Epithelial cell of proximal tubule (primary cell): ENCODE measurements at places on chromosomes 3 and 15. TPM values are rescaled to one million over a fixed set of nuclear protein-coding genes. Genes with fewer than 3 reads are reported as not detected.

GRCh38 chr3:171279972-171280371 is 180.2 kb downstream of the TNIK start:
- no peak for DNase-seq

DNA sequence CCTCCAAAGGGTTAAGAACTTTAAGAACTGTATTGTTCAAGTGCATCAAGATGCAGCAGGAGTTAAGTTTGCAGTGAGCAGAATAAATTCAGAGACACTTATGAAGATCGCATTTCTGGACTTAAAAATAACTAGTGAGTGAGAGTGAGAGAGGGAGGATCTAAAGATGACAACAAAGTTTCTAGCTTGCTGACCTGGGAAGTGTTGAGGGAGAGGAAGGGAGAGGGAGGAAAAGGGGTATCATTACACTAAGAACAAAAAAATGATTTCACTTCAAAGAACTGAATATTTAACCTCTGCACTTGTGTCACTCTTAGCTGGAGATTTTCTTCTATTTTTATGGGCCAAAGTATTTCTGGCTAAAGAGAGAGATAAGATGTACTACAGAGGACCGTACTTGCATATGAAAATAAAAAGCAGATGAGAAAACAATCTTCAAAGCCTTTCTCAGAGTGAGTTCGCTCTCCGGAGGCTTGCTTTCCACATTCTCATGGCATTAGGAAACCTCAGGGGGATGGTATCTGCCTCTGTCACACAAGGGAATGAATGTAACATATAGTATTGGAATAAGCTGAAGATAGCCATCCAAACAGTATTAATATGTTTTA is 91.4 kb upstream of the TJP1 start:
- no peak for DNase-seq

Gene NR1I2
- total RNA-seq: 0.14 and 0.69 TPM in 2 replicates

Gene CHRNB4
- total RNA-seq: 0.23 TPM in 1 of 2 replicates, not detected in the other

DNA sequence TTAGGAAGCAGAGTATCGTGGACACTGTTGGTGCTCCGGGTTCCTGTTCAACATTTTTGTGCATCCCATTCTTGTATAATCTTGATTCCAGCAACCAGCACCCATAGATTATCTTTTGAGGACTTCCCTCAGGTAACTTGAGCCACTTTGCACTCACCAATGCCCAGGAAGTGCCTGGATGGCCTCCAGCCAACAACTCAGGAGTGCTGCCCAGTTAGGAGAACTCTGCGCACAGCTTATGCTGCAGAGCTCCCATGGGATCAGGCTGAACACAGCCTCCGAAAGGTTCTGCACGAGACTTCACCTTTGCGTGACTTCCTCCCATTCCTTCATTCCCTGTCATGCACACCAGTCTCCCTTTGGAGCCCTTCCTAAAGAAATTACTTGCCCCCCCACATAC is 64.3 kb upstream of the LRRN1 start:
- no peak for DNase-seq

DNA sequence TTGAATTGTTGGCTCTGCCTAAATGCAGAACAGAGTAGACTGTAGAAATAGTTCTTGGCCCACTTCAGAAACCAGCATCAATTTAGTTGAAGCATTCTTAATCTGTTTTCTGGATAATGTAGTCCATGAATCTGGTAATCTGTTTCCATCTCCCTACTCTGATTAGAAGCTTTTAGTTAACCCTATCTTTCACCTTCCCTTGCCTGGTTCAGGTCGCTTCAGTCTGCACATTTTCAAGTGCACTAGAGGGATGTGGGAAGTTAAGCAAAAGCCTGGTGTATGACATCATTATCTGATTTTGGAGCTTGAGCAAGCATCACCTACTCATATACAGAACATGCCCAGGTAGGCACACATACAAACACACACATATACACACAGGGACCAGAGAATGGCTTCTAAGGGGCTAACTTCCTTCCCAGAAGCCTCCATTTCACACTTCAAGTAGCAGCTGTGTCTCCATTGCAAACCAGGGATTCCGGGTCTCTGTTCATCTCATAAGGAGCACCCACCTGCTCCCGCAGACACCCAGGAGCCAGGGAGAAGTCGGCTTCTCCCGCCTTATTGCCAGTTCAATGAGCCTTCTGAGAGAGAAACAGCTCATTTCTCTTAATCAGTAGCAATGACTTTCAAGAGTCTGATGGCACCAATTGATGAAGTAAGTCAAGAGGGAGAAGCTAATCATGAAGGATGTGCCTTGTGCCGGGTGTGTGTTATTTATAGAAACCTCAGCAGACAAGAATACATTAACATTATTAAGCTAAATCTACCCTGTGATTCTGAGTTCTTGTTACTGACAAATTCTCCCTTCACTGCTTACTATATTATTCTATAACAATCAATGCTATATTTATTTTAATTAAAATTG is 347.9 kb upstream of the STAC start:
- no peak for DNase-seq

DNA sequence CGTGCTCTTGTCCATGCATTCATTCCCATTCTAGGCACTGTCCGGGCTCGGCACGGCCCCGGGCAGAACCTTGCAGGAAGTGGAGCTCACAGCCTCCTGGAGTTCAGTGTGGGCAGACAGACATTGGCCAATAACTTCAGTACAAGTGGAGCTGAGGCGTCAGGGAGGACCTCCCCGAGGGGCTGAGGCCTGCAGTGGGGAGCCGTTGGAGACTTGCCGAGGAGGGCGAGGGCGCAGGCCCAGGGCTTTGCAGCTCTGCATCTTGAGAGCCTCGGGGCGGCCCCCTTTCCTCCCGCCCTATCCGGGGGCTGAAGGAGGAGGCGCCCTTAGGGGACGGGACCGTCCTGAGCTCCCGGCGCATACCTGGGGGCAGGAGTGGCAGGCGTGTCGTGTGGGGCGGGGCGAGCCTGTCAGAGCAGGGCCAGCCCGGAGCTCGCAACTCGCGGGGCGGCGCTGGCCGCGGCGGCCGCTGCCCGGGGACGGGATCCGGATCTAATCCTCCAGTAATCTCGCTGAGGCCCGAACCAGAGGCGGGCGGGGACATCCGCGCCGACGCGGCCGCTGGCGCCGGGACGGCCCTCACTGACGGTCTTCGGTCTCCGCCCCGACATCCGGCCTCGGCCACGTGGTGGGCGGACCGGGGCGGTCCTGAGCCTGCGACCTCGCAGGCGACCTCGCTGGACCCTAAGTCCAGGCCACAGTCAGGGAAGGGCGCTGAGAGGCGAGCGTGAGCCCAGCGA is at the start of gene ACY1:
TSS of gene ACY1 (plus strand) at position 698 of the 740 bp plus-strand sequence. CDS start 530 bp downstream, outside the sequence.
- DNase-seq: no peak

Gene CCNDBP1
- 39.8 and 54.5 TPM in 2 replicates for total RNA-seq

DNA sequence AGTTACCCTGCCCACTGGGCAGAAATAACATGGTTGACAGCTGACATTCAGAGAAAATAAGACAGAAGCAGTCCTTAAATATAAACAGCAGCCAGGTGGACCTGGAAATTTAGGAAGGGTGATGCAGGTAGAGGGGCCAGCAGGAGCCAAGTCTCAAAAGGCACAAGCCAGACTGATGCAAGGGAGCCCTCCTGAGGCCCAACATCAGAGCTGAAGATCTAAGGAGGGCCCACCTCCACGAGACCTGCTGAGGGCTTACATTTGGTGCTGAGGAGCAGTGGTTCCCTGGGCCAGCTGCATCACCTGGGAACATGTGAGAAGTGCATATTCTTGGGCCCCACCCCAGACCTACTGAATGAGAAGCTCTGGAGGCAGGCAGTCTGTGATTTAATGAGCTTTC is 105.5 kb upstream of the TRIM42 start:
- DNase-seq: no peak

- DNase-seq: no peak
These were observed 45.6 kb upstream of the IREB2 start for GRCh38 chr15:78392430-78392829.

DNA sequence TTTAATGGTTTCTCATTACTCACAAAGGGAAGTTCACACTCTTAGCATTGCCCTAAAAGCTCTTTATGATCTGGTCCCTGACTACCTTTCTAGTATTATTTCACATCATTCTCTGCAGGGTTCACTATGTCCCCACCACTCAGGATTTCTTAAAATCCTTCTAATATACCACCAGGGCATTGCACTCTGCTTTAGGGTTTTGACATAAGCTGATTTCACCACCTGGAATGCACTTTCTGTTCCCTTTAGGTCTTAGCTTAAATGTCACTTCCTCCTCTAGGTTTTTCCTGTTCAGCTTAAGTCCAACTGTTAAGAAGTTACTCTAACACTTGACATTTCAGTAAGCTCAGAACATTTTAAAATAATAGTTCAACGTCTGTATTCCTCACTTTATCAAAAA is 81.7 kb downstream of the HCN4 start:
- no peak for DNase-seq
